ENCODE measurements at places on chromosomes 3 and 15.

DNA sequence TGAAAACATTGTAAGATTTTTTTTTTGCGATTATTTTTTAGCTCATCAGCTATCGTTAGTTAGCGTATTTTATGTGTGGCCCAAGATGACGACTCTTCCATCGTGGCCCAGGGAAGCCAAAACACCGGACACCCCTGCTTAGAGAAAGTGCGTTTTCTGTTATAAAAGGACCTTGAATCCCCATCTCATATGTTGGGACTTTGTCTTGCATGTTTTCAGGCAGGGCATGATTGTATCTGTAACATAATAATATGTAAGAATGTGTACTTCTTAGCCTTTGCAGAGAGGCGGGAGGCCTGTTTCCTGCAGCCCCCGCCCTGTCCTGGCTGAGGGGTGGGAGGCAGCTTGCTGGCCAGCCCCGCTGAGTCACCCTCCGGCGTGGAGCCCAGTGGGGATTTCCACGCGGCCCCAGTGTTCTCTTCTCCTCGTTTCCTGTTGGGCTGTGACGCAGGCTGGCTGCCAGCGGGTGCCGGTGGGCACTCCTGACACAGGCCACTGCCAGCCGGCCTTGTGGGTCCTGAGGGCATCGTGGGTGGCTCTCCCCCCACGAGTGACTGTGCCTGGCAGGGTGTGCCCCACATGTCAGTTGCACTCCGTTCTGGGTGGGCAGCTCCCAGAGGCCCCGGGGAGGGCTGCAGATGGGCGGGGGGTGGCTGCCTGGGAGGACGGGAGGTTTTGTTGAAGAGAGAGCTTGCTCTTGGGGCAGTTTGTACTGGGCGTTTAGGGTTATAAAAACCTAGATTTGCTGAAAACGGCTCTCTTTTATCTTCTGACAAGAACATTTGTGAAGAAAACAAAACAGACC, 55.6 kb downstream of the SMAD3 start:
- DNase-seq: no peak

DNA sequence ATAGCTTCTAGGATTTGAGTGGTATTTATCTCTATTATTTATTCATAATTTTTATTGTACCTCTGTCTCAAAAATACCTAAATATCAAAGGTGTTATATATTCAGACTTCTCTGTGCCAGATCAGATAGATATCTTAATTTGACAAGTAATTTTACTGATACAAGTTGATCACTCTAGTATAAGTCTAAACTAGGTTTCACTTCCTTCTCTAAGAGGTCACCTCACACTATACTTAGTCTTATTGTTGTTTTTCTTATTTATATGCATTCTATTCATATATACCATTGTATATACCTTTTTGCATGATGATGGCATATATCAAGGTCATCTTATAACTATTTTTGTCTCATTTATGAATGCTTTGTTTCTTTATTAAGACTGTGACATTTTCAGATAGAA, 26.4 kb upstream of the HGD start:
- no peak for DNase-seq

DNA sequence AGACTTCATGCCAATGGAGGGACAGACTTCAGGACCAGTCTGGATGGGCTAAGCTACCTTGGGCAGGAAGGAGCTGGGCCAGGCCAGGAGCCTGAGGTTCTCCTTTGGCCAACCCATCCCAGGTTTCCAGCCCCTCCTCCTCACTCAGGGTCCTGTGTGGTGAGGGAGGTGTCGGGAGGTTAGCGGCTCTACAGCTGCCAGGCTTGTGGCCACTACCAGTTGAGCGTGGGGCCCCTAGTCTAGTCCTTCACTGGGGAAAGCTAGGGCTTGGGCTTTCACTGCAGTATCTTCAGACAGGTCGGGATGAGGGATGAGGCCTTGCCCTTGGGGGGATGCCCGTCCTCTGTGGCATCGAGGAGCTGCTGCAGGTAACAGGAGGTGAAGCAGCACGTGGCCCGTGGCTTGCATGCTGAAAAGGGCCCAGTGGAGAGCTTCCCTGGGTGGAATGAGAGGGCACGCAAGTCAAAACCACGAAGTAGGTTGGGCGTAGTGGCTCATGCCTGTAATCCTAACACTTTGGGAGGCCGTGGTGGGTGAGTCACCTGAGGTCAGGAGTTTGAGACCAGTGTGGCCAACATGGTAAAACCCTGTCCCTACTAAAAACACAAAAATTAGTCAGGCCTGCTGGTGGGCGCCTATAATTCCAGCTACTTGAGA, 8.5 kb upstream of the FANCD2 start:
- DNase-seq: no peak

DNA sequence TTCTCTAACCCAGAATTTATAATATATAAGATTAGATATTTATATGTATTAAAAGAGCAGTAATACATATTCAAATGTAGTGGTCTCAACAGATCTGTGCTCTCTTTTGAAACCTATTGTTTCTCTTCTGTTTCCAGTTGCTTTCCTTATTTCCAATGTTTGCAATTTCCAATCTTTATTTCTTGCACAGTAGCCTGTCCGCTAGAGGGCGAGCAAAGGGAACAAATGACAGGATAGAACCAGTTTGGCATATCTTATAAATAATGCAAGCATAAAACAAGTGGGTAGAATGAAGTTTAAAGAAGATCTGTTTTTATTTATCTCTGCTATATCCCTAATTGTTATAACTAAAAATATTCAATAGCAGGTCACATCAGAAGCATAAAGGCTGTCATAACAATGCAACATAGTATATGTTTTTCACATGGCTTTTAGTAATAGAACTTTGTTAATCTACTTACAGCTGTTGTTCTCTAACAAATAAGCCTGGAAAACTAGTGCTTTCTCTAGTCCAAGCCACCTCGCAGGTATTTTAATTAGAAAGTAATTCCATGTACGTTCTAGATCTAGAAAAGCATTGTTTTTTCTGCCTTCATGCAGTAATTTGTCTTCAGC, 15.1 kb upstream of the TCAIM start:
- peak; percentile 53 for DNase-seq

DNA sequence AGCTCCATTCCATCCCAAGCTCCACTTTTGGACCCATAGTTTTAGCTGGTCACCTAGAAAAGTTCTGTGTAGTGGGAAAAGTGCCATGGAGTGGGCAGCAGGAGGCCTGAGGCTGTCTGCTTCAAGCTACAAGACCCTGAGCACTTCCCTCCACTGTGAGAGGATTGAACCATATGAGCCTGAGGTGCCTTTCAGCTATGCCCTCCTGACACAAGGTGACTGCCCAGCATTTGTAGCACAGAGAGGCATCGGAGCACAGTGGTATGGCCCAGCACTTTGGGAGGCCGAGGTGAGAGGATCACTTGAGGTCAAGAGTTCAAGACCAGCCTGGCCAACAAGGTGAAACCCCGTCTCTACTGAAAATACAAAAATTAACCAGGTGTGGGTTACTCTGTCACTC, 3.9 kb upstream of the KBTBD13 start:
- DNase-seq: no peak

DNA sequence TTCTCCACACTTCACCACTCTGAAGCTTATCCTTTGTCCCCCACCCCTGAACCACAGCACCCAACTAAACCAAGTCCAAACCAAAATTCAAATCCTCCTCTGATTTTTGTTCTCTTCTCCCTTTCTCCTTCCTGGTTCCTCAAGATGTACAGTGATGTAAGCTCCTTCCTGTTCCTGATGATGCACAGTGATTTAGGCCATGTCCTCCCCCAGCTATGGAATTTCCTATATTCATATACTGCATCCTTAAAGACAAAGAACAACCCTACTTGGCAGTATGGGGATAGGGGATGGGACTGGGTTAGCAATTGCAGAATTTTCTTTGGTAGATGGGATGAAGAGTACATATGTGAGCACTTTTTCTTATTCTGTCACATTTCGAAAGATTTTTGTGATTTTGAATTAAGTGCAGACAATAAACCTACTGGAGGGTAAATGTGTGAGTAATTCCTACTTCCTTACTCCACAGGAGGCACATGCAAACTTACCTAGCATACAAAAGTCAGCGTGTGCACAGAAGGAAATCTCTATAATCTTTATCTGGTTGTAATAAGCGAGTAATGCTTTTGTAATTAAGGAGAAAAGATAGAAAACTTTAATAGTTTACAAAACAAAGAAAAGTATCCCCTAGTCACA, 125.0 kb downstream of the ANO10 start:
- no peak for DNase-seq

GRCh38 chr3:158810823-158811724, 9.2 kb downstream of the MFSD1 start:
- no peak for DNase-seq

DNA sequence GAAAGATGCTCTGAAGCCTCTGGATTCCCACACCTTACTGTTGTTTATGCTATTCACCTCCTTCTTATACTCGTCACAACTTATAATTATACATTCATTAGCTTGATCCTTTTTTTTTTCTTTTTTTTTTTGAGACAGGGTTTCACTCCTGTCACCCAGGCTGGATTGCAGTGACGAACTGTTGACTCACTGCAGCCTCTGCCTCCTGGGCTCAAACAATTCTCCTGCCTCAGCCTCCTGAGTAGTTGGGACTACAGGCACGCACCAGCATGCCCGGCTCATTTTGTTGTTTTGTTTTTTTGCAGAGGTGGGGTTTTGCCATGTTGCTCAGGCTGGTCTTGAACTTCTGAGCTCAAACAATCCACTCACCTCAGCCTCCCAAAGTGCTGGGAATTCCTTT, 143.6 kb downstream of the PLCL2 start:
- DNase-seq: no peak
